CD8-positive, alpha-beta memory T cell (primary cell): ENCODE measurements at places on chromosomes 7 and 10. TPM values are rescaled to one million over a fixed set of nuclear protein-coding genes. Genes with fewer than 3 reads are reported as not detected.

GRCh38 chr10:15748126-15748525, 28.4 kb upstream of the ITGA8 start:
- no peak overlapping the region for H3K27ac ChIP-seq
- H3K4me1 ChIP-seq: no peaks in the 10 kb centered on the region
- H3K4me3 ChIP-seq: no peak overlapping the region
- no peaks in the 10 kb centered on the region for H3K36me3 ChIP-seq
- DNase-seq: no peak

GLI3 gene
- polyA plus RNA-seq: 0.16 TPM

DNA sequence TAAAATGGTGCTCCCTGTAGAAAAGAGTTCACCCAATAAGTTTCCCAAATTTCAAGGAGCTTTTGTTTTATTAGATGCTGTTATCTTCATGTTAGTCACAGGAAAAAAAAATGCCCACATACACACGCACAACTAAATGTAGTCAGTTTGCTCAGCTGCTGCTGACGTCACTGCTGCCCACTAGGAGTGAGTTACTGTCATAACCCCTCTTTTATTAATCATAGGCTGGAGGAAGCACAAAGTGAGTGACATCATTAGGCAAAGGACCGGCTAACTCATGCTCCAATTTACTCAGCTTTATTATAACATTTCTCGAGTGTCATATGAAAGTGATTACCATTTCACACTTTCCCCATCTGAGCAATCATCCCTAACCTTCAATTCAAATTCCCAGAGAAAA, 6.7 kb upstream of the INHBA start:
- no peak for DNase-seq
- H3K4me3 ChIP-seq: no peak overlapping the region
- H3K27me3 ChIP-seq: no peaks in the 10 kb centered on the region
- peaks cover 7% of the 10 kb centered on the region for H3K4me1 ChIP-seq
- no peaks in the 10 kb centered on the region for H3K36me3 ChIP-seq

ACSM6 gene
- not detected for polyA plus RNA-seq

DNA sequence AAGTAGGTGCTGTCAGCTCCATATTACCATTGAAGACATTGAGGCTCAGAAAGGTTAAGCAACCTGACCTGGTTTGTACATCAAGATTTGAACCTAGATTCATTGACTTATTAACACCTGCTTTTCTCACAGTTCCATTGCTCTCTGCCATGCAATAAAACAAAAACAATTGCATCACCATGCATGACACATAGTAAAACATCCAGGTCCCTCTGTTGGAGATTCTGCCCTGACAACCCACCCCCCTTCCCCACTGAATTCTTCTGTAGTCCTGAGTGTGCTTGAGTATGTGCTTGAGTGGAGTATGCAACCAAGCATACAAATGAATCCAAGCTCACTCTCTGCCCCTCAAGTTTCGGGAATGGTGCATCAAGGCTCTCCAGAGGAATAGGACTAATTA, 6.0 kb upstream of the LMBR1 start:
- no peak overlapping the region for H3K4me3 ChIP-seq
- H3K4me1 ChIP-seq: peaks cover 8% of the 10 kb centered on the region
- no peak overlapping the region for H3K27ac ChIP-seq
- no peaks in the 10 kb centered on the region for H3K27me3 ChIP-seq
- no peak for DNase-seq

OGDHL gene
- not detected for polyA plus RNA-seq

DNA sequence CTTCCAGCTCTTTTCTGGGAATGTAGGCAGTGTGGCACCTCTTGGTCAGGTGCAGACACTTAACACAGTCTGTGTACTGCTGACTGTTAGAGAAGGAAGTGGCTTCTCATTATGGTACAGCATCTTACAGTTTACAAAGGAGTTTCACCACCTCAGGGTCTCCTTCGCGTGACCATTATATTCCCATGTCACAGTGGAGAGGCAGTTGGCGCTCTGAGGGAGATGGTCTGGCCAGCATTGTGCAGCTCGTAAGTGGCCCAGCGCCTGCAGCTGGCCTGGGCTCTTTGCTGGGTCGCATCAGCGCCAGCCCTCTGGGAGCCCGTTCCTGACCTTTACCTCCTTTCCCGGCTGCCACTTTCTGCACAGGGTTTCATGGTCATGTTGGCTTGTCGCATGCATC, 15.4 kb downstream of the TSPAN15 start:
- no peaks in the 10 kb centered on the region for H3K36me3 ChIP-seq
- H3K27ac ChIP-seq: no peak overlapping the region
- DNase-seq: no peak
- no peak overlapping the region for H3K4me3 ChIP-seq
- no peaks in the 10 kb centered on the region for H3K27me3 ChIP-seq
